Fibroblast of skin of scalp (primary cell): ENCODE measurements at places on chromosomes 1 and 21.

GRCh38 chr1:224542783-224543440 is 73.2 kb upstream of the CNIH3 start:
- DNase-seq = peak; percentile 97

- no peak for DNase-seq
These were observed 1.3 kb downstream of the KRTAP12-4 start for GRCh38 chr21:44653123-44653522.

DNA sequence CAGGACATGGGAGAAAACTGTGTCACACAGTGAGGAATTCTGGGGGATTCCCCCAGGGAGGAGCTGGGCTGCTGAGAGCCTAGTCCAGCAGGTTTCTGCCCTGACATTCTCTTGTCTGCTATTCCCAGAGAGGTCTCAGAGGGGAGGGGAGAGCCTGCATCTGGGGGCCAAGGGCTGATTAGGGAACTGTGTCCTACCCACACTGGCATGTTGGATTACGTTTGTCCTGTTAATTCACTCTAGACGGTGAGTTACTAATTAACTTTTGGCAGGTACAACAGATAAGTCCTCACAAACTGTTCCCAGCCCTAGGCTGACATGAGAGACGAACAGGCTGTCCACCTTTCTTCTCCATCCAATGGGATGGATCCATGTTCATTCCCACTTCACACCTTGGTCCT is 2.6 kb upstream of the SH3BGRL3 start:
- DNase-seq = no peak

DNA sequence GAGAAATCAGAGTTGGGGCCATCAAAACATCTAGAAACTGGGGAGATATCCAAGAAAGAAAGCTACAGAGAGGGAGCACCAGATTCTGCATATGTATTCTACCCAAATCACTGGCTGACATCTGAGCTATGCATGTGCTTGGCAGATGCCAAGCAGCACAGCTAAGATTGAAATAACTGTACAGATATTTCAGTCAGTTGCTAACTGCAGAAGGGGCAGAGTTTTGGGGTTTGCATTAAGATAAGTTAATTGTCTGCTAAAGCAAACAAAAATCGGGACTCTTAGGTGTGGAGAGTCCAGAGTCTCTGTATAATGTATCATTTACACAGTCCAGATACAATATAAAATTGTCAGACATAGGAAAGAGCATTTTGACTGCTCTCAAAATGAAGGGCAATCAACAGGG is 437.1 kb downstream of the PTBP2 start:
- no peak for DNase-seq
